ENCODE measurements at places on chromosomes 4 and X.

DNA sequence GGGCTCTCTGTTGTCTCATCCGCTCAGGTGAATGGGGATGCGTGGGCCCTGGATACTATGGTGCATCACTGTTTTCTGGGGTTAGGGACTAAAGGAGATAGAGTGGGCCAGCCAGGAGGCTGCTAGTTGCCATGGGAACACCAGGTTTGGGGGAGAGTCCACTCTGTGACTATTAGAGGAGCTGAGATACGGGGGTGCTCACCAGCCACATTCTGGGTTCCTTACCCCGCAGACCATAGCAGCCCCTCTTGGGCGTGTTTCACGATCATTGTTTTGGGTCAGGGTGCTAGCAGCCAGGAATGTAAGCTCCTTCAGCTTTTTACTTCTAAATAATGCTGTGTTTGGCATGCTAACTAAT lies 4.6 kb downstream of the EFNB1 start:
- DNase-seq = no peak

- peak; percentile 90 for DNase-seq
Measured at GRCh38 chr4:106019771-106020170, 124.5 kb downstream of the NPNT start.

DNA sequence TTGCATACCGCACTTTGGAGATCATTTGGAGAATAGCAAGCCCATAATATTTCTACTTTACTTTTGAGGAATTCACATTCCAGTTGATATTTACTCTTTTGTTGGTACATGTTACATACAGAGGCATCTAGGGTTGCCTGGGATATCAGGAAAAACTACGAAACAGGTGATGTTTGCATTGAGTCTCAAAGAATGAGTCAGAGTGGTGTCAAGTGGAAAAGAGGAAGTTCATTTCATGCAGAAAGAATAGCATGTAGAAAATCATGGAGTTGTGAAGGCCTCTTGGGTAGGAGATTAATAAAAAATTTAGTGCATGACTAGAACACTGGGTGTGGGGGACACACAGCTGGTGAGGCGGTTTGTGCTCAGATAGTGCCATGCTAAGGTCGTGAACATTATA lies 33.5 kb upstream of the ELOVL6 start:
- no peak for DNase-seq

DNA sequence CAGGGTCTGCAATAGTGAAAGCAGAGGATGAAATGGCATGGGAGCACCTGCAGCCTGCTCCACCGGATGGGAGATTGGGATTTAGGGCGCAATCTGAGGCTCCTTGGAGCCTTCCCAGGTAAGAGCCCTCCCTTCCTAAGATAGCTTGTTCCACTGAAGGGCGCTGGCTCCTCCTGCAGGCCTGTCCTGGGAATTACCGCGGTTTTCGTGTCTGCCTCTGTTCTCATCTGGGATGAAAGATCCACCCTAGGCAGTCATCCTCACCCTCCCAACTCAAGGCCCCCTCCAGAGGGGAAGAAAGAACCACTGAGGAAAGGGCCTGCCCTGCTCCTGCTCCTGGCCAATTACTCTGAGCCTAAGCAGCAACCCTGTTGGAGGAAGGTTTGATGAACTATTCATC lies 547.5 kb downstream of the SMARCA1 start:
- peak; percentile 0 for DNase-seq

DNA sequence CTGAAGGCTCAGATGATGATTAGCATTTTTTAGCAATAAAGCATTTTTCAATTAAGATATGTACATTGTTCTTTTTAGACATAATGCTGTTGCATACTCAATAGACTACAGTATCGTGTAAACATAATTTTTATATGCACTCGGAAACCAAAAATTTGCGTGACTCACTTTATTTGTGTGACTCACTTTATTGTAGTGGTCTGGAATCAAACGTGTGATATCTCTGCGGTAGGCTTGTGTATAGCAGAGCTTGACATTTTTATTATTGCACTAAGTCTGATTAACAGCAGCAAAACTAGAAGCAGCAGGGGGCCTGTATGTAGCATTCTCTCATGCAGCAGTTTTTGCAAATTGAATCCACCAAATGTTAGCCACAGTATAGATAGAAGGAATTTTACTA lies 119.1 kb upstream of the PRDX4 start:
- no peak for DNase-seq

DNA sequence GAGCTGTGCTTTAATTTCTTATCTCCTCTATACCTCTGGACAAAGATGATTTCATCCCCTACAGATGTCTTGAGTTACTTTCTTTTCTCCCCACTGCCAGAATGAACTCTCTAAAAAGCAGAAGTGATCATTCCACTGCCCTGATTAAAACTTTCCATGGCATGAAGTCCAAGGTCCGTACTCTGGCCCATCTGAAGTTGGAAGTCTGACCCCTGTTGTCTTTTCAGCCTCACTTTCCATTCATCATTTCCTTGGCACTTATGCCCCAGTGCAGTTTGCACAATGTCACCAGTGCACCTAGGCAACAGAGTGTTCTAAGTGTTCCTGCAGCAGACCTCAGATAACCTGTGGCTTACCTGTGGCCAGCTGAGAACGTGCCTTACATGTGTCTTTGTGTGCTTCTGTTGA lies 242.4 kb downstream of the FRAS1 start:
- DNase-seq = no peak

GRCh38 chr4:53929955-53930798 lies 134.2 kb downstream of the CHIC2 start:
- DNase-seq = peak; percentile 87

GRCh38 chrX:152165033-152165743 lies 26.8 kb upstream of the MAGEA10 start:
- no peak for DNase-seq

GRCh38 chrX:135382260-135382659 lies 39.5 kb upstream of the SMIM10L2A start:
- no peak for DNase-seq

All from mesenchymal stem cell (in vitro differentiated cells and primary cell).